ENCODE measurements at places on chromosomes 5 and 9.
A peak's percentile ranks its signal among the peaks of the same experiment; 100 is the strongest.

- no peak for DNase-seq
Measured at GRCh38 chr5:138369261-138369660, 16.8 kb downstream of the KDM3B start.

GRCh38 chr5:175542232-175542965 is 64.0 kb downstream of the SFXN1 start:
- DNase-seq, result no peak

DNA sequence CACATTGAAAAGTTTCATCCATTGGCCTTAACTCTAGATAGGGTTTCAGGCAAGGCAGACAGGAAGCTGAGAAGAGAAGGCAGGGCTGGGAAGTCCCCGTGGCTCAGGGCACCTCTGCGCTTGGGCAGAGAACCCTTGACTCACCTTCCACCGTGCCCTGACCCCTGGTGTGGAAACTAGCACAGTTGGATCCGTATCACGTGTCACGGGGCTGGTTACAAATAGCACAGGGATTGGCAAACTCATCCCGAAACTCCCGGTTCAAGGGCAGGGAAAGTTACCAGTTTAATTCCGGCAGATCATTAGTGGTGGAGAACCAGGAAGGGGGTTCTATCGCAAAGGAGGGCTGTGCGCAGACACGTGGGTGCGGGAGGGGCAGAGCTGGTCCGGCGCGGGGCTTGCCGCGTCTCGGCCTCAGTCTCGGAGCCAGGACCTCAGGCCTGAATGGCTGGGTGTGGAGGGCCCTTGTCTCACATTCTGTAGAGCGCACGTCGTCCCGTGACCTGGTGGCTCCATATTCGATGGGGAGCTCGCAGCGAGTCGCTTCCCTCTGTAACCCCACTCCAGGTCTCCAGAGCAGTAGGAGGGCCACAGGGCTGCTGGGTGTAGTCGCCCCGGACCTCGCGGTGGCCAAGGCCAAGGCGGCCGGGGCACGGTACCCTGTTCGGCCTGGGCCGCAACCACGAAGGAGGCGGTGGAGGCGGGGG is 771 bp upstream of the TMEM171 start:
- no peak for DNase-seq

DNA sequence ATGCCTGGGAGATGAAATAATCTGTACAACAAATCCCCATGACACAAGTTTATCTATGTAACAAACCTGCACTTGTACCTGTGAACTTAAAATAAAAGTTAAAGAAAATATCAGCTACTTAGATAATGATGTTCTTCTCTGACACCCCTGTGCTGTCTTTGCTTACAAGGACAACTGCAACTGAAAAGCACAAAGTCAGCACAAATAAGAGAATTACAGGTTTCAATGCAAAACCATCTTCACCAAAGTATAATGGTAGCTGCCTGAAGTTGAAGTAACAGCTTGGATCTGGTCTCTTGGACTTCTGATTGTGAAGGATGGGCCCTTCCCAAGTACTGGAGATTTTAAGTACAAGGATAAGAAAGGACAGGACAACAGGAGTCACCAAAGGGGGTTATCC is 45.6 kb upstream of the PPP2R2B start:
- no peak for DNase-seq

GRCh38 chr9:129285979-129286772 is 108.1 kb upstream of the IER5L start:
- no peak for DNase-seq

- no peak for DNase-seq
Measured at GRCh38 chr5:33817301-33817700, 74.5 kb downstream of the ADAMTS12 start.

- DNase-seq, result no peak
Measured at GRCh38 chr5:174172566-174172965, 127.1 kb downstream of the NSG2 start.

GRCh38 chr5:65059681-65060598 is 291.2 kb downstream of the CWC27 start:
- DNase-seq, result no peak

- no peak for DNase-seq
Measured at GRCh38 chr9:135146766-135147473, 59.5 kb downstream of the OLFM1 start.

DNA sequence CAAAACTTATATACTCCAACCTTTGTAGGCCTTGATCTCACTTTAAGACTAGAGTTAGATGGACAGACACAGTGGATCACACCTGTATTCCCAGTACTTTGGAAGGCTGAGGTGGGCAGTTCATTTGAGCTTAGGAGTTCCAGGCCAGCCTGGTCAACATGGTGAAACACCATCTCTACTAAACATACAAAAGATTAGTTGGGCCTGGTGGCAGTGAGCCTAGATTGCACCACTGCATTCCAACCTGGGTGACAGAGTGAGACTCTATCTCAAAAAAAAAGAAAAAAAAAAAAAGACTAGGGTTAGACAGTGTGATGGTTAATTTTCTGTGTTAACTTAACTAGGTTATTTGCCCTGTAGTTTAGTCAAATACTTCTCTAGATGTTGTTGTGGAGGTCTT is 74.1 kb downstream of the CFAP95 start:
- DNase-seq, result no peak

- no peak for DNase-seq
Measured at GRCh38 chr9:112501287-112501686, 14.7 kb downstream of the KIAA1958 start.

- no peak for DNase-seq
Measured at GRCh38 chr5:89055695-89056085, 172.7 kb upstream of the MEF2C start.

- DNase-seq, result no peak
Measured at GRCh38 chr5:177368869-177369644, 11.3 kb downstream of the RGS14 start.

GRCh38 chr9:96418083-96418919 is at the start of gene ZNF367:
ZNF367 (minus strand) TSS chr9:96418370; CDS start chr9:96418032, 338 bp downstream.
- peak; percentile 99 for DNase-seq

- no peak for DNase-seq
Measured at GRCh38 chr5:157603333-157604190, 28.0 kb upstream of the ADAM19 start.

GRCh38 chr5:39650008-39650762 is 225.4 kb upstream of the DAB2 start:
- no peak for DNase-seq

DNA sequence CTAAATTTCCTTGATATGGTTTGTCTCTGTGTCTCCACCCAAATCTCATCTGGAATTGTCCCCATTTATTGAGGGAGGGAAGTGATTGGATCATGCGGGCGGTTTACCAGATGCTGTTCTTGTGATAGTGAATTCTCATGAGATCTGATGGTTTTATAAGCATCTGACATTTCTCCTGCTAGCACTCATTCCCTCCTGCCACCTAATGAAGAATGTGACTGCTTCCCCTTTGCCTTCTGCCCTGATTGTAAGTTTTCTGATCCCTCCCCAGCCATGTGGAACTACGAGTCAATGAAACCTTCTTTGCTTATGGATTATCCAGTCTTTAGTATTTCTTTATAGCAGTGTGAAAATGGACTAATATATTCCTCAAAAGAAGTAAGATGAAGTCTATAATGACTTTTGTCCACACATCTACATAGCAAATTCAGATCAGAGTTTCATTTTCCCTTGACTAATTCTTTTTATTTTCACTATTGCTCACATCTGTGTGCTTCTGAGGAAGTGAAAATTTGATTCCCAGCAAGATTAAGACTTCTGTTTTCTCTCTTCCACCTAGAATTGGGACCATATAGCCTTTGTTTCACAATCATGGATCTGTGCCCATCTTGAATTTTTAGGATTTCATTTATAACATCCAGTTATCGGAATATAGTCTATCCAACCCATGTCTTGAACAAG is 393.5 kb downstream of the DMAC1 start:
- DNase-seq, result no peak

GRCh38 chr5:82332886-82333615 is 54.9 kb upstream of the RPS23 start:
- no peak for DNase-seq

- no peak for DNase-seq
Measured at GRCh38 chr5:115616472-115616871, 9.4 kb downstream of the TMED7 start.

DNA sequence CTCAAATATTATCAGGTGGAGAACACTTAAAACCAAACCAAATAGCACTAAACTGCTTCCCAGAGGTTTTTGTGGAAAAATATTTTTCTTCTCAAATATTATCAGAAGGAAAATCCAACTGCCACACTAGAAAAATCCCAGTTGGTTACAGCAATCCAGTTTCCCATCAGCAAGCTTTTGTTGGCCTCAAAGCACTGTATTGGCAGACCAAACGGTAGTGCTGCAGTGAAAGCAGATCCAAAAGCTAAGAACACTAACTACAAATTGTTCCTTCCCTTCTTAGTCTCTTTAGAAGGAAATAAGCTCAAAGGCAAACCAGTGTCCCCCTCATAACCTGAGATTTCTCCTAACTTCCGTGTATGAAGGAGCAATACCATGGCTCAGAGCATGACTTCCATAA is 105.3 kb downstream of the TRIM36 start:
- DNase-seq, result no peak

DNA sequence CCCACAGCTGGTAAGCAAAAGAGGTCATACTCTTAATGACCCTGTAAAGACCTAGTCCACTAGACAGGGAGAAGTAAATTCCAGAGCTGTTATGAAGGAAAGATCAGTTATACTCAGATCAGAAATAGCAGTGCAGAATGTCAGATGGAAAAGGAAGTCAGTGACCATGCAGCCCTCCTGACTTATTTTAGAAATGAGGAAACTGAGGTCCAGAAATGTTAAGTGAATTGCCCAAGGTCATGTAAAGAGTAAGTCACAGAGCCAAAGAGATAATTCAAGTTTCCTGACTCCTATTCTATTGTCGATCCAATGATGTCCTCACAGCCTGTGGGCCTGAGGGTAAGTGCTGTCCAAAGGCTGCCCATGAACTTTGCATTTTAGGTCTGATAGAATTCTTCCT is 214.9 kb upstream of the IL12B start:
- DNase-seq, result no peak

DNA sequence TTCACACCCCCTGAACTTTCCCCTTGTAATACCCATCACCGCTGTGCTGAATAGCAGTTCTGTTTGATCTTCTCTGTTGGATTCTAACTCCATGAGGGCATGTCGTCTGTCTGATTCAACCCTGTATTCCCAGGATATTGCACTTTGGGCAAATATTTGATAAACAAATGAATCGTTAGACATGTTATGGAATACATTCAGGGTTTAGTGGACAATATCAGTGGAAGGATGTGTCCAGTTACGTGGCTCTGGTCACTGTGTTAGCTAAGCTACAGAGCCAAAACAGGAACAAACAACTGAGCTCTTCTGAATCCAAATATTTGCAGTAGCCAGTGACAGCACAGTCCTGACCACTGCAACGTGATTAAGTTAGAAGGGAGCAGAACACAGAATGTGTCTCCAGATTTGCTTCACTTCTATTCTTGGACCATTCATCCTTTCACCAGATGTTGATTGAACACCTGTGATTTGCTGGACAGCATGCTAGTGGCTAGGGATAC is 13.2 kb downstream of the ANGPTL2 start:
- DNase-seq, result no peak

GRCh38 chr5:21212026-21212425 is 1224.0 kb upstream of the CDH18 start:
- no peak for DNase-seq

- DNase-seq, result no peak
Measured at GRCh38 chr5:175652741-175653663, 4.9 kb upstream of the HRH2 start.

- no peak for DNase-seq
Measured at GRCh38 chr5:14185326-14186058, 42.4 kb downstream of the TRIO start.

DNA sequence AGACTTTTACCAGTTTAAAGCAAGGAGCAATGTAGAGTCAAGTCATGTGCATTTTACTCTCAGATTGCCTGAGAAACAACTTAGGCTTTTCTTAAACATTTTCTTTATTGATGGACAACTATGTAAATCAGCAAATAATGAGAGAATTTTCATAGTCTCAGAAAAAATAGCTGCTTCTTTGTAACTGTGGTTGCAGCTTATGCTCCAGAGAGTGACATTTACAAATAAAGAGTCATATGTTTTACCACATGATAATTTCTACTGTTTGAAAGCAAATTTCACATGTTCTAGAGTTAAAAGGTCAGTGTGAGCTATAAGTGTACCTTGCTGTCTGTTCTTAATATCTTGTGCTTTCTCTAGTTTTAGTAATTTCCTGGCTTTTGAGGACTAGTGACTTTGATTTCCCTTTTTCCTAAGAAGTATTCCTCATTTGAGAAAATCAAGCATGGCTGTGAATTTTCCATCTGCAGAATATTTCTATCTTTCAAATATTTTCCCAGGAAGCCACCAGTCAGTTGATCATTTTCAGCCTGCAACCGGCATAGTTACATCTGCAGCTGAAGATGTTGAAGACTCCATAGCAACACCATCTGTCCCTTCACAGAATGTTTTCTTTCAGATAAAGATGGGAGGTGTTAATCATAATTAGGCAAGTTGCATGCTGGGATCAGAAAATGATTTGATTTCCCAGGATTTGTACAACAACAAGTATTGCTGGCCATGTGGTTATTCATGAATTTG is 229.9 kb downstream of the SGCD start:
- no peak for DNase-seq

DNA sequence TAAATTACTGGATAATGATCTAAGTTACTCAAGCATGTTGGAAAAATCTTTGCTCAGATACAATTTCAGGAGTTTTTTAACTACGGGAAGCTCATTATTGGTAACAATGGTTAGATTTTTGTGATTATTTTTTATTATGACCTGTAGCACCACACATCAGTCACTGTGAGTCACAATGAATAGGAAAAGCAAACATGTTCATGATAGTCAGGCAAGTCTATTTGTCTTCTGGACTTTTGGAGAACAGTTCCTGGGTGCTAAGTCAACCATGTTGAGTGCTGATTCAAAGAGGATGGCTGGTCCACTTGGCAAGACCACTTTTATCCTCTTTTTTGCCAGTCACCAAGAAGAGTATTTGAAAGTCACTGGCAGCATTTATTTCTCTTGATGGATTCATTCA is 403.2 kb downstream of the KIF4B start:
- DNase-seq, result no peak

DNA sequence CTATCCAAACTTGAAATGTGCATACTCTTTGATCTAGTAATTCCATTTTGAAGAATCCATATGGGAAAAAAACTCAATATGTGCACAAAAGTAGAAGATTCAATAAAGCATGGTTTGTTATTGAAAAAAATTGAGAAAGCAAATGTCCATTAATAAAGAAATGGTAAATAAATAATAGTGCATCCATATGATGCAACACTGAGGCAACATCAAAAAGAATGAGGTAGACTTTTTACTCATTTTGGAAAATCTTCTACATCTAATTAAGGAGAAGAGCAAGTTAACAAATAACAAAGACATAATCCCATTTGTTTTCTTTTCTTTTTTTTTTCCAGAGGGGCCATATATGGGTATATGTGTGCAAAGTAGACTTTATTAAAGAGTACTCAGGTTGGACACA is 52.5 kb upstream of the FST start:
- no peak for DNase-seq

DNA sequence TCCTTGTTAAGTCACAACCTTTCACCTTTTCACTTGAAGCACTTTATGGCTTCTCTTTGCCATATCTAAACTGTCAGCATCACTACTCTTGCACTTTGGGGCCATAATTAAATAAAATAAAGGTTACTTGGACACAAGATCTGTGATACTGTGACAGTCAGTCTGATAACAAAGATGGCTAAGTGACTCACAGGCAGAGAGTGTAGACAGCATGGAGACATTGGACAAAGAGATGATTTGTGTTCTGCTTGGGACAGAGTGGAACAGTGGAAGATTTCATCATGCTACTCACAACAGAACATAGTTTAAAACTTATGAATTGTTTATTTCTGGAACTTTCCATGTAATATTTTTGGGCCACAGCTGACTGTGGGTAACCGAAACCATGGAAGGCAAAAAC is 81.7 kb upstream of the SMC5 start:
- no peak for DNase-seq
